Left ventricle myocardium inferior (tissue), 1 donor: ENCODE measurements at places on chromosomes 5 and 9. TPM values are rescaled to one million over a fixed set of nuclear protein-coding genes. Genes with fewer than 3 reads are reported as not detected.

DNA sequence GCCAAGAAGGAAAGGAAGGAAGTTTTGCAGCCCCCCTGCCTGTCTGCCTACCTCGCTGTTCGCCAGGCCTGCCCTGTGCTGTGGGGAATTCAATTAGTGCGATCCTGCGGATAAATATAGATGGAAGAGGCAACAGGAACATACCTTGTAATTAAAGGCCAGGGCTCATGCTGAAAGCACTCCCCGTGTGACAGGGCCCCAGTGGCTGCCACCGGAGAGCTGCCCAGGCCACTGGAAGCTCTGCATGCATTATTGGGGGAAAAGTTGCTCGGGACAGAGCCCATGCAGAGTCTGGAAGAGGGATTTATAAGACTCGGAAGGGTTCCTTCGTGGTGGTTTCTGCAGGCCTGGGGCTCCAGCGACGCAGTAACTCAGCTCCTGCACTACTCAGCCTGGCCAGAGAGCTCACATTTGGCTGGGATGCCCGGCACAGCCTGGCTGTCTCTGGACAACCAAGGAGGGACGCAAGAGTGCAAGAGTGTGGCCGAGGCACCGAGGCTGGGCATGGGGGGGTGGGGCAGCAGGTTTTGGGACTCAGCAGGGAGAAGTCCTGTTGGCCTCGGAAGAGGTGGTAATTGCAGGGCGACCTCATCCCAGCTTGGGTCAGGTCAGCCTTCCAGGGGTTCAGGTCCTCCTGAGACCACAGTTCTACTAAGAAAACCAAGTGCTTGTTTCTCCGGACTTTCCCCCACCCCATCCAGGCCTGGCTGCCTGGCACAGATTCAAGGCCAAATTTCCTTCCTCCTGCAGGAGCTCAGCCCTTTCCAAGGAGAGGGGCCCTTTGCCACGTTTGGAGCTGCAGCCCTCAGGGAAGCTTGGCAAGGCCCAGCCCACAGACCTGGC, 68.1 kb upstream of the GGTA1 start:
- H3K4me3 ChIP-seq: peak overlapping the region; percentile 67
- H3K36me3 ChIP-seq: no peaks in the 10 kb centered on the region
- peak; percentile 26 for DNase-seq
- peaks cover 37% of the 10 kb centered on the region for H3K4me1 ChIP-seq
- H3K27ac ChIP-seq: peak overlapping the region; percentile 87

DNA sequence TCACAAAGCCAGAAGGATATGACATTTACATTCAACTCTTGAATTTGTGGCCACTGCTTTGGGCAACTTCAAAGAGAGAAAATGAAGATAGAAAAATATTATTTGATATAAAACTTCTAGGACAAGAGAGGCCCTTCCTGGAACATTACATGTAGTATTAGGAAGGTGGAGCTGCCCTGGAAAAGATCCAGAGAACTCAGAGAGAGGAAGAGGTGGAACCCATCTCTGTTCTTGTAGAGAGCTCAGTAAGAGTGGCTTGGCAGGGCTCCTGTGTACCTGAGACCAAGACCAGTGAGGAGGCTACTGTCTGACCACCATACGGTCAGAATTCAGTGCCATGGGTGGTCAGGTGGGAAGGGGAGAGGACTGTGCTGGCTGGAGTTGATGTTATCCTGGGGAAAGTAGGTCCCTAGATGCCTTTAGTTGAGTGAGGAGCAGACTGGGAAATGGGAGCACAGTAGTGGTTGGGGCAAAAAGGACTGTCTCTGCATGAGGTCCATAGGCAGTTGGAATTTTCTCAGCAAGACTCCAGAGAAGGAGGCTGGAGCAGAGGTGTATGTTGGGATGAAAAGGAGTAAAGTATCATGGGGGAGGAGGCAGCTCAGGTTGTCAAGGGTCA, 7.6 kb downstream of the TGFBI start:
- peak overlapping the region; percentile 63 for H3K27ac ChIP-seq
- H3K4me3 ChIP-seq: no peak overlapping the region
- peaks cover 15% of the 10 kb centered on the region for H3K36me3 ChIP-seq
- no peaks in the 10 kb centered on the region for H3K27me3 ChIP-seq
- DNase-seq: no peak

DNA sequence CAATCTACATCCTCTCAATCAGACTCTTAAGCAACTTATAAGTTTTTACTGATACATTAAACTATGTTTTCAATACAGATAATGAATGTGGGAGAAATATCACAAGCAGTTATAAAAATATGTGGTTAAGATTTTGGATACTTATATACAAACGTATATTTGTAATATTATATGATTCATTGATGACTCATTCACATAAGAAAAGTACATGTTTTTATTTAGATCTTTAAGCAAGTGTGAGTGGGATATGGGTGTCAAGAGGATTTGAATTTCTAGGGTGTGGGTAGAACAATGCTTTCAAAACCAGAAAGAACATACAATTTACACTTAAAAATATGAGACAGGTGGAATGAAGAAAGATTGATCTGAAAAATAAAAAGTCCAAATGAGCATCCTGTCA, 36.1 kb upstream of the ISL1 start:
- no peak for DNase-seq
- H3K27ac ChIP-seq: no peak overlapping the region
- no peak overlapping the region for H3K4me3 ChIP-seq
- H3K27me3 ChIP-seq: peaks cover 8% of the 10 kb centered on the region
- no peaks in the 10 kb centered on the region for H3K36me3 ChIP-seq

- no peak for DNase-seq
- no peak overlapping the region for H3K4me3 ChIP-seq
- no peak overlapping the region for H3K27ac ChIP-seq
- H3K36me3 ChIP-seq: no peaks in the 10 kb centered on the region
- no peaks in the 10 kb centered on the region for H3K27me3 ChIP-seq
These were observed 55.1 kb upstream of the SLC1A1 start for GRCh38 chr9:4435197-4435596.

- H3K36me3 ChIP-seq: no peaks in the 10 kb centered on the region
- peaks cover 15% of the 10 kb centered on the region for H3K4me1 ChIP-seq
- H3K27ac ChIP-seq: no peak within 1 kb of the TSS
- H3K27me3 ChIP-seq: peaks cover 11% of the 10 kb centered on the region
These were observed at the start of gene TMEFF1 for GRCh38 chr9:100472788-100473275. Gene TMEFF1 (plus strand): TSS chr9:100473149. CDS start chr9:100473545, 396 bp downstream.

DNA sequence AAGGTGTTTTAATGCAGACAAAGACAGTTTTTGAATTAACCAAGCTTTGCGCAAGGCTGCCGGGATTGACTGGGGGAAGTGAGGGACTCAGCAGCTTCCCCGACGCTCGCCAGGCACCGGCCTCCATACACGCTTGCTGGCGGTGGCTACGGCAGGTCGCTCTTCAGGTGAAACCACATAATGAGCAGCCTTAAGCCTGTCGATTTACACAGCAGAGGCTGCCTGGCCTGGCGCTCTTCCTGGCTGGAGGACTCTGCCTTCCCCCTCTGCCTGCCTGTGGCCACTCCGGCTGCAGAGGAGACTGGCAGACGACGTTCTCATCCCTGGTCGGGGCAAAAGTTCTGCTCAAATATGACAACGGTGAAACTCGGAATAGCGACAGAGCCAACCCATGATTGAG, 9.0 kb upstream of the NOTCH1 start:
- H3K27ac ChIP-seq: no peak overlapping the region
- DNase-seq: no peak
- peaks cover 23% of the 10 kb centered on the region for H3K4me1 ChIP-seq
- no peaks in the 10 kb centered on the region for H3K36me3 ChIP-seq

- no peak overlapping the region for H3K4me3 ChIP-seq
- DNase-seq: no peak
- H3K27ac ChIP-seq: no peak overlapping the region
- H3K4me1 ChIP-seq: no peaks in the 10 kb centered on the region
These were observed 181.9 kb upstream of the HMHB1 start for GRCh38 chr5:143629871-143630659.

GRCh38 chr5:142114687-142115086, 6.1 kb downstream of the NDFIP1 start:
- no peak for DNase-seq
- H3K27ac ChIP-seq: no peak overlapping the region
- no peak overlapping the region for H3K4me3 ChIP-seq
- peaks cover 95% of the 10 kb centered on the region for H3K4me1 ChIP-seq

DNA sequence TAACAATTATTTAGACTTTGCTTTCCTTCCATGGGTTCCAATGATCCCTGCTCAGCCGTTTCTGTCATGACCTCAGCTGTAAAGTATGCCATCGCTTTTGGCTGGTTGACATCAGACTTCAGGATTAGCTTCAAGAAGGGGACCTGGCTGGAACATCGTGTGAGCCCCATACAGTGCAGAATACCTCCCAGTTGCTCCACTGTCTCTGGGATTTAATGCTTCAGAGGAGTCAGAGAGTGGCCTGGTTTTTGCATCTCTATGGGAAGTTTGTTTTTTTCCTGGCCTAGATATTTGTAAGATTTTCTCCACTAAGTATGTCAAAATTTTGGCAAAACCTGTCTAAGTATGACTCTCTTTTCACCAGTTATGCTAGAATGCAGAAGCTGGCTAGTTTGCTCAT, 216.9 kb downstream of the GABBR2 start:
- peaks cover 11% of the 10 kb centered on the region for H3K4me1 ChIP-seq
- no peaks in the 10 kb centered on the region for H3K27me3 ChIP-seq
- H3K4me3 ChIP-seq: no peak overlapping the region
- no peaks in the 10 kb centered on the region for H3K36me3 ChIP-seq
- H3K27ac ChIP-seq: peak overlapping the region; percentile 42

GRCh38 chr5:139120521-139120920, 77.6 kb downstream of the SIL1 start:
- H3K27ac ChIP-seq: peak overlapping the region; percentile 82
- H3K27me3 ChIP-seq: no peaks in the 10 kb centered on the region
- peaks cover 14% of the 10 kb centered on the region for H3K36me3 ChIP-seq
- peak overlapping the region; percentile 42 for H3K4me3 ChIP-seq

GRCh38 chr5:36414869-36415282, 113.2 kb upstream of the RANBP3L start:
- H3K4me3 ChIP-seq: no peak overlapping the region
- DNase-seq: no peak
- no peaks in the 10 kb centered on the region for H3K27me3 ChIP-seq
- H3K4me1 ChIP-seq: peaks cover 14% of the 10 kb centered on the region
- H3K27ac ChIP-seq: peak overlapping the region; percentile 19

DNA sequence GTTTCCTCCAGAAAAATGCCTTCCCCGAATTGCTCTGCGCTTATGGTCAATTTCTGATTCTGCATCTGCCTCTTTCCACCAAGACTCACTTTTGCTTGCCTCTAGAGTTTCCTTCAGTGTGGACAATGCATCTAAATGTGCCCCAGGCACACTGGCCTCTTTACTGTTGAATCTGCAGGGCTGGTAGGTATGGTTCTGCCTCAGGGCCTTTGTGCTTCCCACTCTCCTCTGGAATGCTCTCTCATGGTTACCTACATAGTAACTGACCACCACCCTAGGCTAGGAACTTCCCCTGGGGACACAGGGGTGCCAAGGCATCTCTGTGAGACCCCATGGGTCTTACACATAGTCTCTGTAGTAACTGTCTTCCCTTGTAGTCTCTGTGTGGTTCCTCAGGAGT, 1258.6 kb downstream of the CDH12 start:
- H3K27me3 ChIP-seq: no peaks in the 10 kb centered on the region
- H3K36me3 ChIP-seq: no peaks in the 10 kb centered on the region
- DNase-seq: no peak
- H3K4me1 ChIP-seq: no peaks in the 10 kb centered on the region

GRCh38 chr5:97534166-97534565, 351.1 kb upstream of the RIOK2 start:
- H3K27me3 ChIP-seq: no peaks in the 10 kb centered on the region
- no peak overlapping the region for H3K4me3 ChIP-seq
- no peaks in the 10 kb centered on the region for H3K4me1 ChIP-seq

DNA sequence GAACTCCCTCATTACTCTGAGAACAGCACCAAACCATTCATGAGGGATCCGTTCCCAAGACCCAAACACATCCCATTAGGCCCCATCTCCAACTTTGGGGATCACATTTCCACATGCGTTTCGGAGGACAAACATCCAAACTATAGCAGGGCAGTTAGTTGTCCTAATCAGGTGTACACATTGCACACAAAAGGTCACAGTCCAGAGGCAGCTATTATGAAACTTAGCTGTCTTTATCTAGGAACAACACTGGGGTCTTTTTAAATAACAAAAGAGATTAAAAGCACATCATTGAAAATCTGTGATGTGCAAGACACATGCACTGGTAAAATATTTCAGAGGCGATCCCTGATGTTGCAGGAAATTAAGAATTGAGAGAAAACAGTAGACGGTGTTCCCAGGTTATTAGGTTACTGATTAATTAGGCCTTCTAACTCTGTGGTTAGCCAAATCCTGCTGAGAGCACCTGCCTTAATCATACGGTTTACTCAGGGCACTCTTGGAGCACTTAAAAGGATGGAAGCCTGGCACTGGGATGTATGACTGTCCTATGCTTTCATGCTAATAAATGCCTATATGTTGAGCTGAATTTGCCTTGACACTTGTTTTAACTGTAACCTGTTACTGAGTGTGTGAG, 1574.5 kb upstream of the WWC1 start:
- H3K36me3 ChIP-seq: no peaks in the 10 kb centered on the region
- DNase-seq: no peak
- peaks cover 5% of the 10 kb centered on the region for H3K4me1 ChIP-seq
- no peak overlapping the region for H3K27ac ChIP-seq

DNA sequence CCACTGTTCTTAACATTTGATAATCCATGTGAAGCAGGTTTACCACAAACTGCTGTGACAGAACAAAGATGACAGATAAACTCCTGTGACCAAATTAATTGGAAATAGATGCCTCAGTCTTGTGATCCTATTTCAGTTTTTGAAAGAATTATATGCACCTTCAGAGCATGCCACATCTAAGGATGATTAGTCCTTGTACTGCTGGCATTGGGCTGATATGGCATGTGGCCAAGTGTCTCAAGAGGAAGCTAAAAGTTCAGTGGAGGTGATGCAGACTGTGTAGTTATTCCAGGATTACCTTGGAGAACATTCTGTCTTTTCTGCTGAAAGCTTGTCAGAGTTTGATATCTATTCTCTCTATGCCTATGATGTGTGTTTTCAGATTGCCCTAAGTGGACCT, 314.4 kb upstream of the EFNA5 start:
- H3K4me3 ChIP-seq: no peak overlapping the region
- H3K27me3 ChIP-seq: no peaks in the 10 kb centered on the region
- no peaks in the 10 kb centered on the region for H3K36me3 ChIP-seq
- H3K4me1 ChIP-seq: peaks cover 16% of the 10 kb centered on the region
- no peak for DNase-seq

DNA sequence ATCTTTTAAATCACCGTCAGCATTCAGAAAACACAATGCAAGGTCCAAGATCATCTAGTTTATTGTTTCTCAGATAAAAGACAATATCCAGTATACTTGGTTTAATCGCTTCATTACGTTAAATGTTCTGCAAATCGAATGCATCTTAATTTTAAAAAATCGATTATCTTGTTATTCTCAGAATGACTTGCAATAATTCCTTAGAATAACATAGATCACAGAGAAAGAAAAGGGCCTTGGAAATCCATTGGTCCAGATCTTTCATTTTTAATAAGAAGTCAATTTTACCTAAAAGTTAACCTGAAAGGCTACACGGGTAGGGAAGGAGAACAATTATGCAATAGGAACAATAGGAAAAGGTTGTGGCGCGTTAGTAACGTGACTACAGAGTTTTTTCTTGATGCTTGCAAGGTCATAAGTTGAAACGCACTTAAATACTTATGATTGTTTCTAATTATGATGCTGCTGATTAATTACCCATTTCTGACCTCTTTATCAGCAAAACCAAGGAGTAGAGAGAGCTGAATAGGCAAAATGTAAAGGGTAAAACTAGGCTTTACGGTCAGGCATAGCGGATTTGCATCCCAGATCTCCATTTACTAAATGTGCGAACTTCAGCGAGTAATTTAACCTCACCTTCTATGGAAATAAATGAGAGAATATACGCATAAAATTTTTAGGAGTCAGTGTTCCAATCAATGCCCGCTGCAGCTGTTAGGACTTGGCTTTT, 769 bp upstream of the LYRM7 start:
- H3K36me3 ChIP-seq: no peaks in the 10 kb centered on the region
- peaks cover 34% of the 10 kb centered on the region for H3K4me1 ChIP-seq
- H3K27me3 ChIP-seq: no peaks in the 10 kb centered on the region
- peak overlapping the region; percentile 87 for H3K27ac ChIP-seq

PAIP1 gene
- total RNA-seq: 129 TPM

SPINK5 gene
- total RNA-seq: 0.47 TPM
